ENCODE measurements at places on chromosomes 3 and 15.

DNA sequence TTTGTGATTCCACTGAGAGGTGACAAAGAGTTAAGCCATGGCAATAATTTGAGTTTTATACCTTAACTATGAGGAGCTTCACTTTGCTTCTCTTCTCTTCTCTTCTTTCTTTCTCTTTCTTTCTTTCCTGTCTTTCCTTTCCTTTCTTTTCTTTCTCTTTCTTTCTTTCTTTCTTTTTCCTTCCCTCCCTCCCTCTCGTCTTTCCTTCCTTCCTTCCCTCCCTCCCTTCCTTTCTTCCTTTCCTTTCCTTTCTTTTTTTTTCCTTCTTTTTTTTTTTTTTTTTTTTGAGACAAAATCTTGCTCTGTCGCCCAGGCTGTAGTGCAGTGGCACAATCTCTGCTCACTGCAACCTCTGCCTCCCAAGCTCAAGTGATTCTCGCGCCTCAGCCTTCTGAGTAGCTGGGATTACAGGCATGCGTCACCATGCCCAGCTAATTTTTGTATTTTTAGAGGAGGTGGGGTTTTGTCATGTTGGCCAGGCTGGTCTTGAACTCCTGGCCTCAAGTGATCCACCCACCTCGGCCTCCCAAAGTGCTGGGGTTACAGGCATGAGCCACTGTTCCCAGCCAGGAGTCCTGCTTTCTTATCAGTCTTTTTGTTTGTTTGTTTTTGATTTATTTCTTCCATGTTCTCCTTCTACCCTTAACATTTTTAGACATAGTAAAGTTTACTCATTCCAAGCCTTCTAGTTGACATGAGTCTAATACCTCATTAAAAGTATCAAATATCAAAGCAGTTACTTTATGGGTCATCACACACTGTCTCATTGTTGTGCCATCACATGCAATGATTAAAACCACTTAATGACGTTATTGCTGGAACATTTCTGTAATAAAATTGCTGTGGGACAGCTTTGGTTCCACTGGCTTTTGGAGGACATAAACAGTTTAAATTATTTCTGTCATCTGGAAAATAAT lies 29.9 kb downstream of the SLC49A4 start:
- no peak overlapping the region for H3K4me3 ChIP-seq
- no peak overlapping the region for H3K27ac ChIP-seq
- H3K4me1 ChIP-seq, result no peaks in the 10 kb centered on the region
- no peak for DNase-seq
- no peaks in the 10 kb centered on the region for H3K27me3 ChIP-seq

GRCh38 chr15:63559753-63560152 lies 37.4 kb upstream of the FBXL22 start:
- no peaks in the 10 kb centered on the region for H3K27me3 ChIP-seq
- DNase-seq, result no peak
- H3K36me3 ChIP-seq, result peaks cover 5% of the 10 kb centered on the region

- no peak for DNase-seq
- no peak overlapping the region for H3K27ac ChIP-seq
- no peaks in the 10 kb centered on the region for H3K27me3 ChIP-seq
- H3K36me3 ChIP-seq, result no peaks in the 10 kb centered on the region
Observed at GRCh38 chr3:195537995-195538394, 5.1 kb downstream of the PPP1R2 start.

GRCh38 chr15:80694611-80695098 lies 455 bp upstream of the ABHD17C start:
- peak overlapping the region; percentile 76 for H3K27ac ChIP-seq
- peaks cover 26% of the 10 kb centered on the region for H3K4me1 ChIP-seq
- H3K4me3 ChIP-seq, result peak overlapping the region; percentile 87
- DNase-seq, result no peak

DNA sequence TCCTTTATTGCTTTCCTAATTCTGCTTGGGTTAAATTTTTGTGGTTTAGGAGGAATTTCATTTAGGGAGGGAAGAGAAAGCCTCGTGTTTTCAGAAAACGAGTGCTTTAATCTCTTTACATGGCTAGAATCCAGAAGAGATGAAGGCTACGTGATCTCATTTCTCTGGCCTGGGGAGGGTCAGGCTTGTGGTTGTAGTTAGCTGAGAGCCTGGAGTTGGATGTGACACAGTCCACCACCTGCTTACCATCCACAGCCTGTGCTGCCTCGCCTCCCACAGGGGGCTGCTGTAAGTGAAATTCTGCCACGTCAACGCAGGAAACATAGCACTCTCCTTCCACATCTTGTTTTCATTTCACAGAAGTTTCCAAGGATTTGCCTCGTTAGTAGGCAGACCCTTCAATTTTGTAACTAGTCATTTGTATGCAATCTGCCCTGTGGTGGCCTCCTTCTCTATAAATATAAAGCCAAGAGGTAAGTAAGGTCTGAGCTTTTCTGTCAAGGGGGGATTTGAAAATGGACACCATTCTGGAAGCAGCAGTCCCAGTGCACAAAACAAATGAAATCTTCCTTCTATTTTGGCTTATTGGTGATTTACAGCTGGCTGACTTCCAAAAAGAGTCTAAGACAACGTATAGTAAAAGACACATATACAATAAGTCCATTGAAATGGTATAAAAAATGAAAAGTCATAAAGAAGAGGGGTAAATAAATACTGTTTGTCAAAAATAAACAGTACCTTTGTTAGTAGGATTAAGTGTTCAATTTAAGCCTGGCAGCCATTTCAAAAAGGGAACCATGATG lies 3.4 kb downstream of the GXYLT2 start:
- DNase-seq, result peak; percentile 49
- H3K27me3 ChIP-seq, result no peaks in the 10 kb centered on the region
- H3K4me3 ChIP-seq, result no peak overlapping the region
- H3K36me3 ChIP-seq, result no peaks in the 10 kb centered on the region
- peaks cover 30% of the 10 kb centered on the region for H3K4me1 ChIP-seq
- no peak overlapping the region for H3K27ac ChIP-seq

DNA sequence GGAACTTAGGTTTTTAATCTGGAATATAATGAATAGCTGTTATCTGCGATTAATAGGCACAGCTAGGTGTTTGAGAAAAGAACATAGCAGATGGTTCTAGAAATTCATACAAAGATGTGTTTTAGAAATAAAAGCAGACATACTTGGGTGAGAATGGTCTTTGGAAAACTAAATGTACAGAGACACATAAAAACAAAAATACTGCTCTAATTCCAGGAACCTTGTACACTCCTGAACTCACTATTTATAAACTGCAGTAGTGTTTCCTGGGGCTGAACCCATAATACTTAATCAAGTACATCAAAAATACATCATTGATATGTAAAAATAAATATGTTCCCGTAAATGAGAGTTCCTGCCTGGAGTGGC lies 105.5 kb downstream of the OXNAD1 start:
- H3K27me3 ChIP-seq, result no peaks in the 10 kb centered on the region
- H3K4me1 ChIP-seq, result peaks cover 35% of the 10 kb centered on the region
- H3K36me3 ChIP-seq, result no peaks in the 10 kb centered on the region

DNA sequence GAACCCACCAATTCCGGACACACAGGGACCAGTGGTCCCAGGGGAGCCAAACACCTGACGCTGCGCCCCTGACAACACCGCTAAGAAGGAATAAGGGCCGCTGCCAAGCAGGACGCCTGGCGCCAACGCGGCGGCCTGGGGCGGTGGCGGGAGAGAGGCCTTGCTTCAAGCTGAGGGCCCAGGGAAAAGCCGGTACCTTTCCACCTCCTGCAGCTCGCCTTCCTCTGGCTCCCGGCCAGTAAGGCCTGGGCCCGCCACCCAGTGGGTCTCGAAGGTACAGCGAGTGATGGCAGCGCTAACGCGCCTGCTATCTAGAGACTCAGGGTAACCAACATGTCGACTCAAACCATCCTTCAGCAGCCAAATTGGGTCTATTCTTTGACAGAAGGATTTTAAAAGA lies 1074.1 kb downstream of the SI start:
- no peak for DNase-seq
- H3K4me1 ChIP-seq, result no peaks in the 10 kb centered on the region
- no peaks in the 10 kb centered on the region for H3K27me3 ChIP-seq
- H3K36me3 ChIP-seq, result no peaks in the 10 kb centered on the region
- H3K4me3 ChIP-seq, result no peak overlapping the region

DNA sequence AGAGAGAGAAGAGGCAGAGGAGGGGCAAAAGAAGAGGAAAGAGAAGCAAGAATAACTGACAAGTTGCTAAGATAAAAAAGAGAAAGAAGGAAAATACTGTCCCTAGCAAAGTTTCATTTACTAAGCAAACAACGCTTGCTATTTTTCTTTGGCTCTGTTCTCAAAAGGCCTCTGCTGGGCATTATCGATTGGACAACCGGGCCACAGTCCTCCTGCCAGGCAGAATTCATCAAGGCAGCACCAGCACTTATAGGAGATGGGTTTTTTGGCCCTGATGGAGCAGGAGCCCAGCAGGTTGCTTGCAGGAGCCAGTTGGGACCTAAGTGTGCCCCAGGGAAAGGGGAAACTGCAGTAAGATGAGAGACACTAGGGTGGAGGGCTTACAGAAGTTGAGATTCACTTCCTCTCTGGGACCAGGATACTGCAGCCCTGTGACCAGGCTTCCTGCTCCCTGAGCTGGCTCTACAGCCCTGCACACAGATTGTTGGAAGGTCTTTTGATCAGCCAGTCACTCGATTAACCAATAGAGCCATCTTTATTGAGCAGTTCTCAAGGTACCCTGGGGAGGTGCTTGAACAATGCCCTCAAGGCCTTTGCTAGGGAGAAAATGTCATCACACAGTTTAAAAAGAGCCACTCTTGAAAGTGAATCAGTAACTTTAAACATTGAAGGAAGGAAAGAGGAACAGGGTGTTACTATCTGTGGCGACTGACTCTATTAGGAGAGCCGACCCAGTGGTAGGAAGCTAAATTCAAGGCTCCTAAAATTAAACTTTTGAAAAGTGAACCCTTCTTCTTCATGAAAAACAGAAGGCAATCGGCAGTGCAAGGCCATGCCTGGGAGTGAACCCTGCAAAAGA lies 28.8 kb upstream of the GLCE start:
- H3K36me3 ChIP-seq, result no peaks in the 10 kb centered on the region
- no peak for DNase-seq
- H3K27ac ChIP-seq, result no peak overlapping the region
- H3K27me3 ChIP-seq, result peaks cover under 1% of the 10 kb centered on the region
- H3K4me3 ChIP-seq, result no peak overlapping the region

DNA sequence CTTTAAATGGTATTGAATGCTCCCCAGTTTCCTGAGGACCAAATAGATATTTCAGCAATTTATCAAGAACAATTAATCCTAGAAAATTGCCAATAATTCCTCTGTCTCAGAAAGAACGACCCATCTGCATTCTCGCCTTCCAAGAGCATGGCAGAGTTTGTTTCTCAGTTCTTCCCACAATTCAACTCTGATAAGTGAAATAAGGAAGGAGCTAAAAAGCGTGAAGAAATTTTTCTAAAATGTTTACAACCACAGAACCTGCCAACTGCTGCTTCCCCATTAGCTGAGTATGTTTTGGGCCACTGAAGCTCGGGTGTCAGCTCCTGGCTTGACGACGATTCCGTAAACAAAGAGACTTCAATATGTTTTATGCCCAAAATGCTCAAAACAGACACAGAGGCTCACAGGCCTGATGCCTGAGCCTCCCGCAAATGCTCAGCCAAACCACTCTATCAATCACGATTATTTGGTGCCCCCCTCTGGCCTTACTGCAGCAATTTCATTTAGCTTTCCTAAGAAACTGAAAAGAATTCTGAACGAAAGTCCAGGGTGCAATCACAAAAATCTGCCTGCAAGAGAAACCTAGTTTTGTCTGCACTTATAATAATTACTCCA lies 259.2 kb upstream of the CCDC54 start:
- H3K4me1 ChIP-seq, result no peaks in the 10 kb centered on the region
- no peak overlapping the region for H3K27ac ChIP-seq
- H3K4me3 ChIP-seq, result no peak overlapping the region
- DNase-seq, result no peak

DNA sequence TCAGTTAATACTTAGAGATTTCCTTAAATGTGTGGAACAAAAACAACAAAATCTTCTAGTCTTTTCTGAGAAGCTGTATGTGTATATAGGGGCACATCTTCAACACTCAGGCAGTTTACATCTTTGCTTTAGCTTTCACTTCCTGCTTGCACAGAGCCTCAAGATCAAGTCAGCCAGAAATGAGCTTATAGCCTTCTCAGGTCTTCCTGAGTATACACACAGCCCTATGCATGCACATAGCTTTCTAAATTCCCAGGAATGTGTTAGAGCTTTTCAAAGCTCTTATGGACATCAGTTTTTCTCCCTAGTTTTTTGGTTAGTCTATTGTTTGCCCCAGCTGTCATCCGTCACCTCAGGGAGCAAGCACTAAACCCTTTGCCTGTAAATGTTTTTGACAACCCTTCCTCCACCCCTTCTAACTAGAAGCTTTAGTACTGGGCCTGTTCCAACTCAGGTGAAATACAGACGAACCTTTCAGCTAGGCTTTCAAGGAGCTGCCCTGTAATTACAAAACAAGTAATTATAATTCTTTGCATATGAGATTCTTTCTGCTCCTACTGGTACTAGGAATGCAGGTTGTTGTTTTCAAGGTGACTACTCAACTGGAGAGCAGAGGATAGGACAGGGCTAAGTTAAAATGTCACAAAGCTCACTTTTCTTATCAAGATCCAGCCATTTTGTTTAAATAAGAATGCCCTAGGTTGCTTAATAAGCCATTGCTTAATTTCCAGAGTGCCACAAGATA lies 22.6 kb upstream of the MTMR10 start:
- H3K27me3 ChIP-seq, result no peaks in the 10 kb centered on the region
- peaks cover 2% of the 10 kb centered on the region for H3K4me1 ChIP-seq
- H3K27ac ChIP-seq, result no peak overlapping the region
- no peak for DNase-seq
- H3K36me3 ChIP-seq, result no peaks in the 10 kb centered on the region

DNA sequence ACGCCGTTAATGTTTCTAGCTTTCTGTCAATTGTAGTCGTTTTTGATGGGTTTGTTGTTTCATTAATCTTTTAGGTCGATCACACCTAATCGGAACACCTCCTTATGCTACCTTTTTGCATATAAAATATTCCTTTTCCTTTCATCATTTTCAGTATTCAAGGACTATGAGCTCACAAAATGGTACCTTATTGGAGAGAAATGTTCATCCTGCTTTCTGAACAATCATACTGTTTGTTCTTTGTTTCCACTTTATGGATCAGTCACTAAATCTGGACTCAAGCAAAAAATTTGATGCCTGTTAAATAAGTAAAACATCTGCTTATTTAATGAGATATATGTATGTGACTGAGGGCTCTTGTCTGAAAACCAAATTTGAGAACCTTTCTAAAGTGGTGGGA lies 1.1 kb downstream of the KIF15 start:
- no peak for DNase-seq
- no peaks in the 10 kb centered on the region for H3K27me3 ChIP-seq
- peaks cover 9% of the 10 kb centered on the region for H3K4me1 ChIP-seq
- peaks cover 3% of the 10 kb centered on the region for H3K36me3 ChIP-seq
- peak overlapping the region; percentile 79 for H3K27ac ChIP-seq
